Osteocyte (in vitro differentiated cells): ENCODE measurements at places on chromosomes 6 and 20. TPM values are rescaled to one million over a fixed set of nuclear protein-coding genes. Genes with fewer than 3 reads are reported as not detected.

- H3K4me1 ChIP-seq: peaks cover 5% of the 10 kb centered on the region
- no peak overlapping the region for H3K27ac ChIP-seq
- no peak for DNase-seq
- no peaks in the 10 kb centered on the region for H3K27me3 ChIP-seq
These were observed 70.8 kb downstream of the PPP1R3G start for GRCh38 chr6:5155906-5156305.

DNA sequence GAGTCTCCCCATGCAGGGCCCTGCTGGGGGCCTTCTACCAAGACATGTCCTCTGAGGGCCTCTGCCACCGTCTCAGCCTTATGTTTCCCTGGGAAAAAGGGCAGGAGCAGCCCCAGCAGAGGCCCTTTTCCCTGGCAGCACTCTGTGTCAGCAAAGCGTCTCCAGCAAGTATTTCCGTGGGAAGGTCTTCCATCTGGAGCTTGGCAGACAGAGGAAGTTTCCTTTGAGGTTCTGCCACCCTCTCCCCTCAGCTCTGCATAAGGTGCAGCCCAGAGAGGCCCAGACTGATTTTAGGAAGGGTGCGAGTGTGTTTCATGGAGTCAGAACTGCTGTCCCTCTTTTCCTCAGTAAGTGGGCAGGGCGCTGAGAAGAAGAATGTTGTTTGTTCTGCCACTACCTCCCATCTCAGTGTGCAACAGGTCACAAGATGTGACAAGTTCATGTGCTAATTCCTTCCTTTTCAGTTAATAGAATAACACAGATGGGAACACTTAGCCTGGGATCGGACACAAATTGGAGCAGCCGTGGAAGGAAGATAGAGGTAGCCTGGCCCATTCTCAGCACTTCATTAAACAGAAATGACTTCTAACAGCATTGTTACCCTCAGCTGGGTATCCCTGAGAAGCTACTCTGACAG lies 784.4 kb downstream of the MAFB start:
- no peaks in the 10 kb centered on the region for H3K36me3 ChIP-seq
- DNase-seq: no peak
- H3K4me3 ChIP-seq: no peak overlapping the region
- peaks cover 17% of the 10 kb centered on the region for H3K27me3 ChIP-seq
- peaks cover 21% of the 10 kb centered on the region for H3K4me1 ChIP-seq
- no peak overlapping the region for H3K27ac ChIP-seq

DNA sequence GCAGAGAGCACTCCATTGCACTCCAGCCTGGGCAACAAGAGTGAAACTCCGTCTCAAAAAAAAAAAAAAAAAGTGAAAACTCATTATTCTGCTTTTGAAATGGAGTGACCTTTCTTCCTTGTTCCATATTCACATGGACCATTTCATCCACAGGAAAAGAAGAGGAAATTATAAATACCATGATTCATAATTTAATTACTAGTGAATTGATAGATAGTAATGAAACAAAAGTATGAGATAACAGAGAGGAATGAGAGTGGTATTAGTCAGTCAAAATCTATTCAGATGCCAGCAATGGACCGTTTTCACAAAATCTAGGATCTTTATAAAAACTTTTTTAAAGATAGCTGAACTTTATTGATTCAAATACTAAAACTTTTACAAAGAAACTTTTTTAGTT lies 443.1 kb upstream of the FLRT3 start:
- no peaks in the 10 kb centered on the region for H3K36me3 ChIP-seq
- peaks cover 3% of the 10 kb centered on the region for H3K4me1 ChIP-seq
- no peak for DNase-seq
- H3K27me3 ChIP-seq: no peaks in the 10 kb centered on the region
- H3K27ac ChIP-seq: no peak overlapping the region

DNA sequence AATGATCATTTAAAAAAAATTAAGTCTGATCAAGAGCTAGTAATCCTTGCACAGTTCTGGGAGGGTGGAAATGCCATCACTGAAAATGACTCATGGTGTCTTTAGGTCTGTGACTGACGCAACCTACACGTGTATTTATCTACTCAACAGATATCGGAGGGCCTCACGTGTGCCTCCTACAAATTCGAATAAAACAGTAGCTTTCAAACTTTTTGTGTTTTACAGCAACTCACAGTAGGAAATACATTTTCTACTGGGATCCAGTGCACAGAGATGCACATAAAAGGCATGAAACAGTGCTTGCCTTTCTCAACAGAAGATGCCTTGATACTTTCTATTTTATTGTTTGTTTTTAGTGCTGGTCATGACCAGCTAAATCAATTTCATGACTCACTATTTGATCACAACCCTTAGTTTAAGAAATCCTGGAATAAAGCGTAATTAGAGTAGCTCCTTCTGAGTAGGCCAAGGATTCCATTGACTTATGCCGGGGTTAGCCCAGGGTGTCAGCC lies 210.0 kb upstream of the SNX9 start:
- peaks cover 20% of the 10 kb centered on the region for H3K4me1 ChIP-seq
- no peak for DNase-seq
- H3K27ac ChIP-seq: peak overlapping the region; percentile 35
- no peak overlapping the region for H3K4me3 ChIP-seq
- H3K36me3 ChIP-seq: no peaks in the 10 kb centered on the region

DNA sequence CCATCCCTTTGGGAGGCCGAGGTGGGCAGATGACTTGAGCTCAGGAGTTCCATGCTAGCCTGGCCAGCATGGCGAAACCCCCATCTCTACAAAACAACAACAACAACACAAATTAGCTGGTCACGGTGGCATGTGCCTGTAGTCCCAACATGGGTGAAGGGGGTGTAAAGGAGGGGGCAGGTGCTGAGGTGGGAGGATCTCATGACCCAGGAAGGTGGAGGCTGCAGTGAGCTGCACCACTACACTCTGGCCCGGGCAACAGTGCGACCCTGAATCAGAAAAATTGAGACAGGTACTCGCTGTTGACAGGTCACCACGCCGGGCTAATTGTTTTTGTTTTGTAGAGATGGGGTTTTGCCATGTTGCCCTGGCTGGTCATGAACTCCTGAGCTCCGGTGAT lies 4.2 kb downstream of the SCAF8 start:
- no peak overlapping the region for H3K27ac ChIP-seq
- DNase-seq: no peak
- no peaks in the 10 kb centered on the region for H3K27me3 ChIP-seq
- peaks cover 4% of the 10 kb centered on the region for H3K36me3 ChIP-seq

Gene RIPPLY2
- not detected in 2 replicates for total RNA-seq

Gene GGTLC1
- total RNA-seq: not detected in 2 replicates

GRCh38 chr6:155623450-155624178 lies 168.0 kb upstream of the NOX3 start:
- H3K4me3 ChIP-seq: no peak overlapping the region
- DNase-seq: no peak
- H3K4me1 ChIP-seq: no peaks in the 10 kb centered on the region

Gene OOEP
- not detected in 2 replicates for total RNA-seq

- peak overlapping the region; percentile 87 for H3K27ac ChIP-seq
- DNase-seq: no peak
- H3K4me3 ChIP-seq: no peak overlapping the region
- H3K27me3 ChIP-seq: no peaks in the 10 kb centered on the region
- no peaks in the 10 kb centered on the region for H3K36me3 ChIP-seq
- peaks cover 52% of the 10 kb centered on the region for H3K4me1 ChIP-seq
These were observed 129.6 kb upstream of the DOK5 start for GRCh38 chr20:54345821-54346220.

DNA sequence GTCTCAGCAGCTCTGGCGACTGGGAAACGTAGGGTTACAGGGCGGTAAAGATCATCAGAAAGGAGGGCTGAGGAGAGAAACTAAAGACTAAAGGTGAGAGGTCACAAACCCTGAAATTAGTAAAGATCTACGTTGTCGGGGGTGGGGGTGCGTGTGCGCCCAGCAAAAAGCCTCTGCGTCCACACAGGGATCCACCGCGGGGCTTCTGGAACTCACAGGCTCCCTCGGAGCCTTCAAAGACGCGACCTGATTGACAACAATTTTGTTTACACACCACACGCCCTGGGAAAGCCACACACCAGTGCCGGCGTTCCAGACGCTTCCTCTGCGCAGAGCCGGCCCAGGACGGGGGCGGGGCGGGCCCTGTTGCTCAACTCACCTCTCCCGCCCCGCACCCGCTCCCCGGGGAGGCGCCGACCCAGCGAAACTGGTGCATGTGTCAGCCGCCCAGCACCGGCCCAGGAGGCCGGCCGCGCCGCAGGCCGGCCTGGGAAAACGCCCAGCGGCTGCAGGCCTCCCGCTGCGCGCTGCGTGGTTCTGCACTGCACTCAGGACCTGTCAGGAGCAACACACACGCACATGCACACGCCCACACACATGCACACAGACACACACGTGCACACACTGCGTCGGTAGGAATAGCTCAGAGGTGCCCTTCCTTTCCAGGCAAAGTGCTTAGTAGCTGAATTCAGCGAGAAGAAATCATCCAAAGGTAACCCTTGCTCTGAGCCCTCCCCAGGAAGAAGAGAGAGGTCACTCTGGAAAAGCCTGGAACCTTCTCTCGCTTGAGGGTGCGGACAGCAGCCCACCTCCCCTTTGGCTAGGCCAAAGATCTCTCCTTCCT lies 57.2 kb upstream of the ARID1B start:
- peak overlapping the region; percentile 10 for H3K27ac ChIP-seq
- no peak for DNase-seq
- H3K36me3 ChIP-seq: no peaks in the 10 kb centered on the region
- peaks cover 11% of the 10 kb centered on the region for H3K27me3 ChIP-seq
- peaks cover 3% of the 10 kb centered on the region for H3K4me1 ChIP-seq

Gene KCNB1
- 21.3 and 24.6 TPM in 2 replicates for total RNA-seq

Gene CST2
- not detected in 2 replicates for total RNA-seq

DNA sequence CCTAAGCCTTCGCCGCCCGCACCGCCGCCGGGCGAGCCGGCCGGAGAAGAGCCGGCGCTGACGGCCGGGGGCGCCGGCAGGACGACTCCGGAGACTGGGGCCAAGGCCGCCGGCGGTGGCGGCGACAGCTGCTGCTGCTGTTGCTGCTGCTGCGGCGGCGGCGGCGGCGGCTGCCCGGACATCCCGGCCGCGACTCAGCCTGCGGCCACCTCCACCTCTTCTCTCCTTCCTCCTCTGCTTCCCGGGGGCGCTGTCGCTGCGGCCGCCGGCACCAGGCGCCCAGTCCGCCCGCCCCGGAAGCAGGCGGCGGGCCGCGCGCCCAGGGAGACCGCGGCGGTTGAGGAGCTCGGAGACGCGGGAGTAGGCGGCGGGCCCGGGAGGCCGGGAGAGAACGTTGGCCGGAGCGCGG lies 307 bp downstream of the RANBP9 start:
- no peak overlapping the region for H3K4me3 ChIP-seq
- no peak for DNase-seq
- no peaks in the 10 kb centered on the region for H3K27me3 ChIP-seq
- no peak overlapping the region for H3K27ac ChIP-seq
- peaks cover 2% of the 10 kb centered on the region for H3K36me3 ChIP-seq
- H3K4me1 ChIP-seq: peaks cover 34% of the 10 kb centered on the region

DNA sequence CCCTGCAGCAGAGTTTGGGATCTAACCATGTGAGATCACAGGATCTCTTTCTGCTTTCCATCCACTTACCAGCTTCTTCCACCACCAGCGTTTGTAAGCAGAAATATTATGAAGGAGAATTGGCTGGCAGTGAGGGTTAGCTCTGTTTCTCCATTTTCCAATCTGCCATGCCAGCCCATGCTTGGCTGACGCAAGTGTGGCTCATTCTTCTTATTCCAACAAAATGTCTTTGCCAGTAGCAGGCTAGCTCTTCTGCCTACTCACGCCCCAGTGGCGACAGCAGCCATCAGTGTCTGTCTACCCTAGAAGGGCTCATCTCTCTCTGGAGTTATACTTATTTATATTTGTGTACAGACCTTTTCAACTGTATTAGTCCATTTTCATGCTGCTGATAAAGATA lies 286.2 kb downstream of the FARS2 start:
- DNase-seq: no peak
- no peaks in the 10 kb centered on the region for H3K4me1 ChIP-seq
- H3K27me3 ChIP-seq: no peaks in the 10 kb centered on the region
- no peak overlapping the region for H3K27ac ChIP-seq
- H3K4me3 ChIP-seq: no peak overlapping the region
- H3K36me3 ChIP-seq: peaks cover 16% of the 10 kb centered on the region

Gene BMP7
- total RNA-seq: not detected in 2 replicates

DNA sequence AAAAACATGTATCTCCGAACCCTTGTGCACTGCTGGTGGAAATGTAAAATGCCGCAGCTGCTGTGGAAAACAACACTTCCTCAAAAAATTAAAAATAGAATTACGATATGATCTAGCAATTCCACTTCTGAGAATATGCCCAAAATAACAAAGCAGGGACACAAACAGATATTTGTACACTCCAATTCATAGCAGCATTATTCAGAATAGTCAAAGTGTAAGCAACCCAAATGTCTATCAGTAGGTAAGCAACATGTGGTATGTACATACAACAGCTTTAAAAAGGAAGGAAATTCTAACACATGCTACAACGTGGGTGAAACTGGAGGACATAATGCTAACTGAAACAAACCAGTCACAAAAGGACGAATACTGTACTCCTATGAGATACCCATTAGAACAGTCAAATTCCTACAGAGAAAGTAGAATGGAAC lies 5.7 kb upstream of the RAB5IF start:
- H3K27ac ChIP-seq: no peak overlapping the region
- no peak overlapping the region for H3K4me3 ChIP-seq
- no peaks in the 10 kb centered on the region for H3K27me3 ChIP-seq

GRCh38 chr20:59571151-59571550 lies 33.2 kb upstream of the PHACTR3 start:
- no peak overlapping the region for H3K4me3 ChIP-seq
- no peaks in the 10 kb centered on the region for H3K36me3 ChIP-seq
- no peak overlapping the region for H3K27ac ChIP-seq
- H3K4me1 ChIP-seq: no peaks in the 10 kb centered on the region

DNA sequence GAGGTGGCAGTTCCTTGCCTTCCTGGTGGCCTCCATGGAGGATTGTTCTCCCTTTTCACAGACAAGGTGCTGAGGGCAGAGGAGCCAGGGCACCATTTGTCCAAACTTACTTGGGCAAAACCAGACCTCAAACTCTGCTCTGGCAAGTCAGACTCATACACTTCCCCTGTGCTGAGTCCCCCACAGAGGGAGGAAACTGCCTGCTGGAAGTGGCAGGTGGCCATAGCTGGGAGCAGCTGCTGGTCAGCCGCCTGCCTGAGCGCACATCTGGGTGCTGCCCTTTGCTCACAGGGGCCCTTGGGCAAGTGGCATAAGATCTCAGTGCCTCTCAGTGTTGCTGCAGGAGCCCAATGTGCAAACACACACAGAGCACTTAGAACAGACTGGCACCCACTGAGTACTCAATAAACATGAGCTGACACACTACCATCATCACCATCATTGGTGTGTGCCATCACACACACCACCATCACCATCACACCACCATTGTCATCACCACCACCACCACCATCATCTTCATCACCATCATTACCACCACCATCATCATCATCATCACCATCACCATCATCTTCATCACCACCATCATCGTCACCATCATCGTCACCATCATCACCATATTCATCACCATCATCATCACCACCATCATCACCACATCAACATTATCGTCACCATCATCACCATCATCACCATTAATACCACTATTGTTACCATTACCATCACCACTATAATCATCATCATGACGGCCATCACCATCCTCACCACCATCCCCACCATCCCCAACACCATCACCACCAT lies 17.6 kb downstream of the NOL4L start:
- no peaks in the 10 kb centered on the region for H3K36me3 ChIP-seq
- H3K4me3 ChIP-seq: no peak overlapping the region
- H3K27ac ChIP-seq: no peak overlapping the region
- H3K27me3 ChIP-seq: no peaks in the 10 kb centered on the region
- H3K4me1 ChIP-seq: peaks cover 38% of the 10 kb centered on the region
- DNase-seq: no peak
